ENCODE measurements at places on chromosomes 6 and 20. TPM values are rescaled to one million over a fixed set of nuclear protein-coding genes. Genes with fewer than 3 reads are reported as not detected.

DNA sequence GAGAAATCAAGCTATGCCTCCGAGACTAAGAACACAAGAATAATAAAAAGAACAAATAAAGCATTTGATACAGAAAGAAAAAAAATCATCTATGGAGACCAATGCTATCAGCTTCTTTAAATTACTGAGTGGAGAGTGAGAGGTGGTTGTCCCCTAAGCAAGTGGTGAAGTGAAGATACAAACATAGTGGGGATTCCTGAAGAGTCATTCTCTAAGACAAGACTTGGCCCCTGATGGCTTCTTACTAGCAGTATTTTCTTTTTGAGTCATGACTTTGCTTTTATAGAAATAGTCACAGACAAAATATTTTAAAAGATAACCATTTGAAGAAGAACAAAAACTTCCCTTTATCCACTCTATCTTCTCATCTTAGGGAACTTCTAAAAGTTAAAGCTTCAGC lies 261.4 kb upstream of the PRDM1 start:
- no peak for DNase-seq

GRCh38 chr6:142174703-142175102 lies 27.6 kb downstream of the VTA1 start:
- DNase-seq: no peak

SNTA1 gene
- 10.6 TPM for polyA plus RNA-seq

GRCh38 chr6:39453956-39454524 lies 131.5 kb upstream of the KCNK16 start:
- no peak for DNase-seq

- DNase-seq: no peak
Measured at GRCh38 chr20:53981752-53982437, 88.5 kb downstream of the BCAS1 start.

GRCh38 chr20:55964790-55965189 lies 40.5 kb downstream of the CBLN4 start:
- peak; percentile 18 for DNase-seq

GRCh38 chr20:58142843-58143185 lies 85.6 kb downstream of the ANKRD60 start:
- DNase-seq: no peak

ULBP3 gene
- 7.9 TPM for polyA plus RNA-seq

GRCh38 chr6:157372501-157373280 lies 8.3 kb upstream of the ZDHHC14 start:
- no peak for DNase-seq

ZNF334 gene
- 19.5 TPM for polyA plus RNA-seq

DNA sequence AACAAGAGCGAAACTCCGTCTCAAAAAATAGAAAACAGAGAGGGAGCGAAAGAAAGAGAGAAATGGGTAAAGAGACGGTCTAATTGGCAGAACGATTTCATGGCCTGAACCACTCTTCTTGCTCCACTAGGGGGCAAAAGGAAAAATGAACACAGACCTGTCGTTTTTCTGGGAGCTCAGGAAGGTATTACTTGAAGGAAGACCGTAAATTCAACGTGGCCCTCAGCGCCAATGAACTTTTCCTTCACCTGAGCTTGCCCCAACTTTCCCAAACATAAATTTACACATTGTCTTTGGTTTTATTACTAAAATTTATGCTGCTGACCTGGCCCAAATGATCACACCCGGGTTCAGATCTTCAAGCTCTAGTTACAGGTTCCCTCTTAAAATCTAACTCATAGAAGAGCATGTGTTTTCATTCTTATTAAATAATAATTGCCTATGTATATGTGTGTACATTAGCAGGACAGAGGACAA lies 67.3 kb downstream of the ATP9A start:
- no peak for DNase-seq

- DNase-seq: no peak
Measured at GRCh38 chr6:168407842-168408241, 33.1 kb upstream of the SMOC2 start.

DNA sequence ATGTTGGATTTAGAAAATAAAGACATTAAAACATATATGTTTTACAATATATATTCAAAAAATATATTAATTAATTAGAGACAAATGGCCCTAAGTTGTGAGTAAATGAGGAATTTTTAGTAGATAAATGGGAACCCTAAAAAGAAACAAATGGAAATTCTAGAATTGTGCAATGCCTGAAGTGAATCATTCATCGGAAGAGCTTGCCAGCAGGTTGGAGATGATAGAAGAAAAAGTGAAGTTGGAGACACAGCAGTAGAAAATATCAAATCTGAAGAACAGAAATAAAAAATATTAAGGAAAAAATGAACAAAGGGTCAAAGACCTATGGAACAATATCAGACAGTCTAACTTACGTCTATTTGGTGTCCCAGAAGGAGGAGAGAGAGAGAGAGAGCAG lies 109.4 kb upstream of the NEDD9 start:
- DNase-seq: no peak

DNA sequence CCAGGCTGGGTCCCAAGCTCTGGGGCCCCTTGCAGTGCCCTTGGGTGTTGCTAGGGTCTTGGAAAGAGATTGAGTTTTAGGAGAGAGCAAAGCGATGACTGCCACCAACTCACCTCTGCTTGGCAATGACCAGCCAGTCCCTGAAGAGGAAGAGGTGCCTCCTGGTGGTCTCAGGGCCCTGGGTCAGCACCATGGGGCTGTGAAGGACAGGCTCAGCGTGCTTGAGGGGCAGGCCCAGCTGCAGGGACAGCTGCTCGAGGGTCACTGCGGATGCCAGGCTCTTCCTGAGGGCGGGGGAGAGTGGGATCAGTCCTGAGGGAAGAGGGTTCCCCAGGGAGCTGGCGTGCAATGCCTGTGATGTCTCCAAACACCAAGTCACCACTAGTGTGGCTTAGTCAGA lies 50.8 kb upstream of the TAGAP start:
- DNase-seq: no peak

DNA sequence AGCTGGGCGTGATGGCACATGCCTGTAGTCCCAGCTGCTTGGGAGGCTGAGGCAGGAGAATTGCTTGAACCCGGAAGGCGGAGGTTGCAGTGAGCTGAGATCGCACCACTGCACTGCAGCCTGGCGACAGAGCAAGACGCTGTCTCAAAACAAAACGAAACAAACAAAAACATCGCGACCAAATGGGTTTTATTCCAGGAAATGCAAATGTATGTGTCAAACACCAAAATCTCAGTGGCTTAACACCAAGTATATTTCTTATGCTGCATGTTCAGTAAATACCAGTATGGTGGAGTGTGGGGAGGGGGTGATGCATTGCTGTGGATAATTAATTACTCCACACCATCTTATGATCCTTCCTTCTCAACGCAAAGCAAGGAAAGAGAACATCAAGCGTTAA lies 28.1 kb downstream of the ACTR5 start:
- no peak for DNase-seq

DNA sequence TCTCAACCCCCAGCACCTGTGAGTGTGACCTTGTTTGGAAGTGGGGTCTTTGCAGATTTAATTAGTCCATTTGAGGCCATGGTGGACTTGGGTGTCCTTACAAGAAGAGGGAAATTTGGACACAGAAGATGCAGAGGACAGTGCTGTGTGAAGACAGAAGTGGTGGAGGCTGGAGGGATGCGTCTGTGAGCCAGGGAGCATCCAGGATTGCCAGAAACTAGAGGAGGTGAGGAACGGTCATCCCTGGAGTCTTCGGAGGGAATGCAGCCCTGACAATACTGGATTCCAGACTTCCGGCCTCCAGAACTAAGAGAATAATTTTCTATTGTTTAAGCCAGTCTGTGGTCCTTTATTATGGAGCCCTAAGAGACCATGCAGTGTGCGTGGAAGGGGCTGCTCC lies 22.9 kb upstream of the NPBWR2 start:
- DNase-seq: no peak

GRCh38 chr6:63804381-63804956 lies 168.9 kb downstream of the PHF3 start:
- no peak for DNase-seq

MAK gene
- 3.0 TPM for polyA plus RNA-seq

- no peak for DNase-seq
Measured at GRCh38 chr6:45495429-45496084, 117.8 kb upstream of the SUPT3H start.

- no peak for DNase-seq
Measured at GRCh38 chr6:45645302-45645701, 267.6 kb upstream of the SUPT3H start.

SLC17A1 gene
- 30.1 TPM for polyA plus RNA-seq

DNA sequence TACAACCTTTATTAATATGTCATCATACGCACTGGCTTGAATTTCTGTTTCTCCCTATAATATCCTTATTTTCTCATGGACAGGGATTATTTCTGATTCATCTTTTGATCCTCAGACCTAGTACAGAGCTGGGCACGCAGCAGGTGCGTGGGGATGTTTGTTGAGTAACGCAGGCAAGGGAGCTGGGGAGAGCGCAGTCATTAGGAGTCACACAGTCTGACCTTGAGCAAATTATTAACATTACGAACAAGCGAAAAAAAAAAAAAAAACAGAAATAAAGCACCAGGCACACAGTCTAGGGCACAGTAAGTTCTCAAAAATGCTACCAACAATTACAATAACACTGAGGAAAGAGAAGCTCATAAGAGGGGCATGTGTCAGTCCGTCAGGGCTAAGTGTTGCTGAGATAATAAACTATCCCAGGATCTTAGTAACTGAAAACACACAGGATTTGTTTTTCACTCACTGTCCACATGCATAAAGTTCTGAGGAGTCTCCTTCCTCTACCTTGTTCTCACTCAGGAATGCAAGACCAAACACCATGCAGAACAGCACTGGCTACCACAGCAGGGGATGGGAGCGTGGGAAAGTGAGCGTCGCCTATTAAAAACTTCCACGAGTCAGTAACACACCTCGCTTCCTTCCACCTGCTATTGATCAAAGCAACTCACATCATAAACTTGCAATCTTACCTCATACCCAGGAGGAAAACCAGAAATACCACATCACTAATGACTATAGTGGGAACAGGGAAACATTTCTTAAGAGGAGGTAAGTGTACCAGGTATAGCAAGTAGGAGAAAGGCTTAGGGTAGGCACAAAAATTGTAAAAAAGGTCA lies 56.9 kb downstream of the PDE10A start:
- no peak for DNase-seq

GRCh38 chr6:5785249-5785648 lies 221.5 kb downstream of the NRN1 start:
- no peak for DNase-seq

DNA sequence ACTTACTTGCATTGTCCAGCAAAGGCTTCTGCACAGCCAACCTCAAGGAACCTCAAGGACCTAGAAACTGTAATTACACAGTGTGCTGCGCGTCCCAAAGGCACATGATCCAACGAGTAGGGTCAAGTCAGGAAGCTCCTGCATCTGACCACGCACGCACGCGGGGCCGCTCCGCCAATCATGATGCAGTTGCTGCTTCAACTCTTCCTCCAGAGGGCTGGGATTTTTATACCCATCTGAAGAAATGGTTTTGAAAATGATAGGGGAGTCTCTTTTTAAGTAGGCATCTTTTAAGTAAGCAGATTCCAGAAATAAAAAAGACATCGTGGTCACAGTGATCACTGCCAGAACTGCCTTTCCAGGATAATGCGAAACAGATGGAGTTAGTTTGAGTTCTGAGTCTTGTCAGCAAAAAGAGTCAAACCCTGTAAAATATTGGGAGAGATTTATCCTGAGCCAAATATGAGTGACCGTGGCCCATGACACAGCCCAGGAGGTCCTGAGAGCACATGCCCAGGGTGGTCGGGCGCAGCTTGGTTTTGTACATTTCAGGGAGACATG lies 34.0 kb downstream of the KIF25 start:
- no peak for DNase-seq

DNA sequence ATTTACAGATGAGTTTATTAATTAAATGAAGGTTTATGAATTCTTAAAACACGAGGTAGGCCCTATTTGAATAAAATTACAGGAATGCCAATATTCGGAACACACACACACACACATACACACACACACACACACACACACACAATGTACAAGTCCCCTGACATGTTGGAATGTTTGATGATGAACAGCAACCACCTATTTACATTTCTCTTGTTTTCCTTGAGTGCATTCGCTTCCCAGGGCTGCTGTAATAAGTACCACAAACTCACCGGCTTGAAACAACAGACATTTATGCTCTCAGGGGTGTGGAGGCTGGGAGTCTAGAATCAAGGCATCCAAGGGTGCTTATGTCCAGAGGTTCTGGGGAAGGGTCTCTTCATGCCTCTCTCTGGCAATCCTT lies 90.3 kb downstream of the SLC22A3 start:
- no peak for DNase-seq

PLCG1 gene
- polyA plus RNA-seq: 116 TPM

METTL24 gene
- 13.6 TPM for polyA plus RNA-seq

Data from left renal cortex interstitium (tissue), 4 donors.